ENCODE measurements at places on chromosomes 16 and 17.

DNA sequence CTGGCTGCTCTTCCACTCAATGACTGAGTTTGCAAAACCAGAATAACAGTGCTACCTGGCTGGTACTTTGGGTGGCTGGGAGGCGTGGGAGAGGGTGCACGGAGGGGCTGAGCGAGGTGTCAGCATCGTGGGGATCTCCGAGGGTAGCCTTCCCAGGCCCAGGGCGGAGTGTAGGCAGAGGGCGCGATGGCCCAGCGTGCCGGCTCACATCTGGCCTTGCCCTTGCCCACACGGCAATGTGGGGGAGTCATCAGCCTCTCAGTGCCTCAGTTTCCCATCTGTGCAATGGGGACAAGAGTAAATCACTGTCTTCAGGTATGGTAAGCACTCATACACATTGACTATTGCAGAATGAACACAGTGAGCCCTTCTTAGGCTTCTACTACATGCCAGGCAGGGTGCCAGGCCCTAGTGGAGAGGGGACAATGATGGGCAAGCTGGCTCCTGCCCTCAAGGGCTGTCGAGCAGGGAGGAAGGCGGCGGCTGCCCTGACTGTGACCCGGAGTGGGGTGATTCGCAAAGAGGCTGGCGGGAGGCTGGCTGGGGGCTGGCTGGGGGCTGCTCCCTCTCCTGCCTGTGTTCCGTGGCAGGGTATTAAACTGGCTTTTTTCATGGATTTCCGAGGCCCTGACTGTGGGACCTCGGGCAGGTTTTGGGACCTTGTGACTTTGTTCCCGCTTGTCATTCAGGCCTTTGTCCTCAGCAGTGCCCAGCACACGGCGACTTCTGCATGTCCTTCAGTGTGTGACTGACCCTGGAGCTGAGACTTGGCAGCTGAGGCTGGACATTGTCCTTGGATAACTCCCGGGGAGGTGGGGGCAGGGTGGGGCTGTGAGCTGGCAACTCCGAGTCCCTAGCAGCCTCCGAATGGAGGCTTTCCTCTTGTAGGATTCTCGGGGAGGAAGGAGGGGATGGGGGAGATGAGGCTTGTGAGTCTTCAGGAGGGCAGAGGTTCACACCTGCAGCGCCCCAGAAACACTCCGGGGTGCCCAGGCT lies 243.1 kb downstream of the SEC14L1 start:
- no peak for DNase-seq

- peak; percentile 43 for DNase-seq
Measured at GRCh38 chr17:43477832-43478634, 5.7 kb upstream of the DHX8 start.

- no peak for DNase-seq
Measured at GRCh38 chr16:76241755-76242154, 35.4 kb upstream of the CNTNAP4 start.

- no peak for DNase-seq
Measured at GRCh38 chr17:32777922-32778321, 99.0 kb downstream of the MYO1D start.

GRCh38 chr16:47750371-47750770 lies 289.2 kb downstream of the PHKB start:
- no peak for DNase-seq

GRCh38 chr17:76527430-76528111 lies 9.9 kb downstream of the CYGB start:
- DNase-seq: no peak

DNA sequence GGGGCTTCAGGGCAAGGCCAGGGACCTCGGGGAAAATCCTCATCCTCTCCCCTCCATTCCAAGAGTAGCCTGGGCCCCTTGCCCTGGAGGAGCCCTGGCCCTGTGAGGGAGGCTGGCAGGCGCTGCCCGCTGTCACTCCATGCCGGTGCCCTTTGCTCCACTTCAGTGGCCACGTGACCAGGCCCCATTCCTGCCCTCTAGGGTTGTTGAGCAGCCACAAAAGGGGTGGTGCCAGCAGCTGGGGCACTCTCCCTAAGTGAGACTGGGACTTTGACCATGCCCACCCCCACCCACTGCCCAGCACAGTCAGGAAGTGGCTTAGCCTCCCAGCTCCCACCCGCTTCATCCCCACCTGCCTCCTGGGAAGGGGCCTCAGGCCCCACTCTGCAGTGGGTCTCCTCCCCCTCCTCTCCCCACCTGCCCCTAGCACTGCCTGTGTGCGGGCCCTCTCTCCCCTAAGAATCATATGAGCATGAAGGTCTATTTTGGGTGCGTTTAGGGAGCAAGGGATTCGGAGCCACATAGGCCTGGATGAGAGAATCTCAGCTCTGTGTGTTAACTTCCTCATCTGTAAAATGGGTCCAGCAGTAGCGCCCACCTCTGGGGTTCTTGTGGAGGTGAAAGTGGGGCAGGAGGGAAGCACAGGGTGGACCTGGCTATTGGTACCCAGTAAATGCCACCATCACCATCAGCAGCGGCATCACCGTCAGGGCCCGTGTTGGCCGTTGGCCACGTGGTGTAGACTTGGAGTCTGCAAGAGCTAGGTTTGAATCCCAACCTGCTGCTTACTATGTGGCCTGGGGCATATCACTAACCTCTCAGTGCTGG lies 7.2 kb downstream of the PDK2 start:
- DNase-seq: peak; percentile 29

Data from AG08395 (cell line).